ENCODE measurements at places on chromosomes 6 and 20. TPM values are rescaled to one million over a fixed set of nuclear protein-coding genes. Genes with fewer than 3 reads are reported as not detected.

DNA sequence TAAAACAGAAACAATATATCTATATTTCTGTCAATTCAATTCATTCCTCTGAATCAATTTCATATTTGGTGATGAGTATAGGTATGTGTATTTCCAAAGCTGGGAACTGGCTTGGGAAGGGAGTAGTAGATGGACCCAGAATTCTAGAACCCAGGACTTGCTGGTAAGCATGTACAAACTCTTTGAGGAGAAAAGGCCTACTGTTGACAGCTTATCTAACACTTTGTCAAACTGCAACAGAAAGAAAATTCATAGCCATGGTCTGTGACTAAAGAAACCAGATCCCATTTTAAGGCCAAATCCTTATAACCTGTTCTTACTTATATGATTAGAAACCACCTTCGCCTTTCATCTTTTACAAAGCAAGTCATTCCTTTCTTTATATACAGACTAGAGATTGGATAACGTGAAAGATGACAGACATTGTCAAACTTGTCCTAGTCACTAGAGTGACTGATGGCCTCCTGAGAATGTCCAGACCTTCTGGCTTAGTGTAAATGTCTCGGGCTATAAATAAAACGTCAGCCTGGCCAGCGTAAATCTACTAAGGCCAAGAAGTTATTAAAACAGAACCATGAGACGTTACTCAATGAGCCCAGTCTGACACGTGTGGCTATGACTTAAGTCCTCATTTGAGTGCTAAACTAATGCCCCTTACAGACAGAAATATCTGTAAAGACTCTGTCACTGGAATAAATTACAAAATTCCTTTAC lies 152.3 kb downstream of the ALDH8A1 start:
- no peak for DNase-seq

DNA sequence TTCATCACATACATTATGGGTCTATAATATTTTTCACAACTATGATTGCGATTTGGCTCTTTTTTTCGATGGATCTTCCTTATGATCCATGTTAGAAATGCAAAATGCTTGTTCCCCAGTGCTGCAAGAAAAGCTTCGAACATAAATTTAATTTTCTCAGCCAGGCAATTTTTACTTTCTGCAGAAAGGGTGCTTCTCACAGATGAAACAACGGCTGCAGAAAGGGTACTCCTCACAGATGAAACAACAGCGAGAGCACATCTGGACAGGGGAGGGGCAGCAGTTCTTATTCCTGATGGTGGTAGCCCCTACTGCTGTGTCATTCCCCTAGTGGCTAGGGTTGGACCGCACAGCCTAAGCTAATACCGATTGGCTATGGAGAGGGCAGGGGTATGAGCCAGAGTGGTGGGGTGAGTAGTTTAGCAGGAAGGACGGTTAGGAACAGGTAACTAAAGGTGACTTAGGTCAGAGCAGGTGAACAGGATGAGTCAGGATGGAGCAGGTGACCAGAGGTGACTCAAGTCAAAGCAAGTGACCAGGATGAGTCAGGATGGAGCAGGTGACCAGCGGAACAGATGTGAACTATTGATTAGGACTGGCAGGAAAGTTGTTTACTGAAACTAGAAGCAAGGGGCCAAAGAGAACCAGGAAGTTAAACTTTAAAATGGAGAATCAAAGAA lies 13.4 kb upstream of the TREML4 start:
- DNase-seq = no peak

DNA sequence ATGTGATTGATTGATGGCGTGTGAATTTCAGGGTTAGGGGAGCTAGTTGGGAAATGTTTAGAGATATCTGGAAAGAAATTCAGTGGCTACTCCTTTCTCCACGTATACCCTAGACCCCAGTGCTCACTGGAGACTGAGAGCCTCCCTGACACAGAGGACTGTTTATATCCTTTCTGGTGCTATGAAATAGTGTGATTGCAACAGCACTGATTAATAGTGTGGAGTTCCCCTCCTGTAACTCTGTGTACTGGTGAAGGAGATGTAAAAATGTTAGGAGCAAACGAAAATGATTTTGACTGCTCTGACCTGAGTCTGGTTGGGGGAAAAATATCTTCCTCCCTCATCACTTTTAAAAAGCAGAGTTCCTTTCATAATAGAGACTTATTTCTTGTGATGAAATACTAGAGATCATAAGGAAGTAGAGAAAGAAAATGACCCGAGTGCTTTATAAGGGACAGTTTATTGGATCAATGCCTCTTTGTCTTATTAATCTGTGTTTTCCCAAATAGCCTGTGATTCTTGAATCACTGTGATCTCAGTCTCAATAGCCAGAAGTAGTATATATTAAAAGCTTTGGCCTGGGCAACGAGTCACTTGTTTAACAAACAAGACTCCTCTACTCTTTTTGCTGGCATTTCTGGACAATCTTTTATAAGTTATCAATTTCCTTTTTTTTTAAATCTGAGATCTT lies 92.3 kb downstream of the RNF182 start:
- DNase-seq = no peak

DNA sequence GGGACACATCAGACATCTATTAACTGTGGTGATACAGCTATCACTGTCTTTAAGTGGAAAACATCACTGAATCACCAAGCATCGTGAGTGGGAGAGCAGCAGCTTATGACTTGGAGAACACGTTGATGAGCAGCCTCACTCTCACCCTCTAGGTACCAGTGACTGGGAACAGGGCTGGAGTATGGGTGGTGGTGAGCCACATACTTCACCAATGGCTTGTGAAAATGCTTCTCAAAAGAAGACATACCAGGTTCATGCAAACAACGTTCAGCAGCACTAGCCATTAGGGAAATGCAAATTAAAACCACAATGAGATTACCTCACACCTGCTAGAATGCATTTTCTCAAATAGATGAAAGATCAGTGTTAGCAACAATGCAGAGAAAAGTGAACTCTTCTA lies 25.3 kb downstream of the SNX5 start:
- DNase-seq = no peak

DNA sequence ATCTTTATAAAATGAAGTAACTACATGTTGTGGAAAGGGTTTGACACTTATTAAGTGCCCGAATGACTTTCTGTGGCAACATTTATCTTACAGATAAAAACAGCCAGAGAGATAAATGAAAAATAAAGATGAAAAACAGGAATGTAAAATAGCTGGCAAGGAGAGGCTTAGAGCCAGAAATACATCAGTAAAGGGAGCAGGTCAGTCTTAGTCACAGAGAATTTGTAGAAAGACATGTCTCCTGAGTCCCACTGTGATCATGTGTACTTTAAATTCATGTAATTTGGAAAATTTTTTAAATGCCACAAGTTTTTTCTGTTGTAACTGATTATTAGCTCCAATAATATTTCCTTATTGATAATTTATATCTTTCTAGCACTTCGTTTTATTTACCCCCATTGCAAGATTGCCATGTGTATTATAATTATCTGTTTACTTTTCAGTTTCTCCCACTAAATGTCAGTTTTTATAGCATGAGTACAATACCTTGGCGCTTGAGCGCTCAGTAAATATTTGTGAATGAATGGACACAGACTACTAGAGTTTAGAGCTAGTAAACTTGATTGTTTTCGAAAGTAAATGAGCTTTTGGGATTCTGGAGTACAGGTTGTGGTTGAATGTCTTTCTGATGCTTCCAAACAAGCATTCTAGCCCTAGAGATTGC lies 15.2 kb downstream of the TAB2 start:
- no peak for DNase-seq

DNA sequence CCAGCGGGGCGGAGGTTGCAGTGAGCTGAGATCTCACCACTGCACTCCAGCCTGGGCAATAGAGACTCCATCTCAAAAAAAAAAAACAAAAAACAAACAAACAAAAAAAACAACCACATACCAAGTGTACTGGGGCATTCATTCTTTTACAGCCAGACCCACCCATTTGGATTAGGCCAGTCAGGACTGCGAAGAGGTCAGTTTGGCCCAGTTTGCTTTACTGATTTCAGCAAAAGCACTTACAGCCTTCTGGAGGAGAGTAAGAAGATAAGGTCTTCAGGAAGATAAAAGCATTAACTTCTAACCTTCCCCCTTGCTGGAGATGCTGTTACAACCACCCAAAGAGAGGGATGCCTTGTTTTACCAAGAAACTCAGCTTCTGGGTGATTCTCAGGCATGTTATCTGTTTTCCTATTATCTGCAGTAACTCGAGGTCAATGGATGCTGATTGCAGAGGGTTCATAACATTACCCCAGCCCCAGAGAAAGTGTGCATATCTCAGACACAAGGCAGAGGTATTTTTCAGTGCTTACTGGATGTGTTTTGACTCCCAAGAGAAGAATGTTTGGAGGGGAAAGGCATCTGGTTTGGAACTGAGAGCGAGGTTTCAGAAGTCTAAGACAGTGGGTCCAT lies 118.9 kb downstream of the RIN2 start:
- no peak for DNase-seq

Gene SLC12A5
- not detected for total RNA-seq

Gene CD93
- 74.4 TPM for total RNA-seq

Gene RIPOR3
- total RNA-seq = 34.1 TPM

Gene FHL5
- total RNA-seq = 54.3 TPM

Gene TAGAP
- total RNA-seq = 9.8 TPM

Gene BPIFA1
- total RNA-seq = not detected

Gene PNLDC1
- not detected for total RNA-seq

Gene GUCA1A
- total RNA-seq = not detected

Gene AIF1
- 66.3 TPM for total RNA-seq
